ENCODE measurements at places on chromosomes 5 and 9.

- DNase-seq: no peak
Measured at GRCh38 chr9:102867488-102867887, 127.6 kb upstream of the CYLC2 start.

DNA sequence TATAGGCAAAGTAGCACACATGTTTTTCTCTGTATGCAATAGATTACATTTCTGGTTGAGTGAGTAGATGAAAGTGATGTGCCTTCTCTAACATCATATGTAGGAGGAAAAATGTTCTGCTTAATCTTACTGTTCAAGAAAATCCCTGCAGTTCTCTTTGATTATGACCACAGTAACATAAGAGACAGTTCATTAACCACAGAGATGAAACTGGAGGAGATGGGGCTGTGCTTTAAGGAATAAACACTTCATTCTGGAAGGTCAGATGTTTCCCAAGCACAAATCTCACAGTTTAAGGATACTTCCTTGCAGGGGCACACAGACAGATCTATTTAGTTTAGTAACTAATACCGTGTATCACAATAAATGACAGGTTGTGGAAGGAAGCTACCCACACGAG, 150.2 kb downstream of the SEMA5A start:
- DNase-seq: no peak

GRCh38 chr5:15885156-15885555, 294.4 kb downstream of the MARCHF11 start:
- DNase-seq: no peak

GRCh38 chr9:82140471-82140870, 151.9 kb downstream of the SPATA31D1 start:
- no peak for DNase-seq

GRCh38 chr9:35906923-35907699, 1.1 kb downstream of the HRCT1 start:
- DNase-seq: no peak
